Heart right ventricle (tissue), 16 donors: ENCODE measurements at places on chromosomes 16 and 17. TPM values are rescaled to one million over a fixed set of nuclear protein-coding genes. Genes with fewer than 3 reads are reported as not detected.

DNA sequence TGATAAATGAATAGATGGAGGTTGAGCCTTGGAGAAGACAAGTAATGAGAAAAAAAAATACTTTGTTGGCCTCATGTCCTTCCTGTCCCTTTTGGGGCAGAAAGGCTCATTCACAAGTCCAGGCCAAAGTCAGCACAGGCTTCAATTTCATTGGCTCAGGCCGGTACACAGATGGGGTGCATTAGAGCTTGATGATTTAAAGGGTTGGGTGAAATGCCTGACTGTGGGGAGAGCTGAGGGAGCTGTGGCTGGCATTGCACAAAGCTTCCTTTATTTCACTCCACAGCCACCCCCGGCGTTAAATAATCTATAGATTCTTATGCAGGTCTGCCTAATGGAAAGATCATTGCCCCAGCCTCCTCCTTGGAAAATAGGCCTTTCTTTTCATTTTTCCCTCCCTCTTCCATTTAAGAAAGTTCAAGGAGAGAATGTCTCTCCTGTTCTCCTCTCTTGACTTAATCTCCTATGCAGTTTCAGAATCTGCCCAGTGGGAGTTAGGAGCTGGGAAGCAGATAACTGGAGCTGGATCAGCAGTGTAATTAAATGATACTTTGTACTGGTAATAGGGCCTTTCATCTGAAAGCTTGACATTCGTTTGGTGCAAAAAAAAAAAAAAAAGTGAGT lies 24.4 kb downstream of the YPEL2 start:
- no peak for DNase-seq

The NPTX1 gene
- 0.03 TPM for polyA plus RNA-seq

GRCh38 chr17:7574176-7574953 lies 5.1 kb upstream of the CD68 start:
- no peak for DNase-seq

The GCGR gene
- 0.03 TPM for polyA plus RNA-seq

DNA sequence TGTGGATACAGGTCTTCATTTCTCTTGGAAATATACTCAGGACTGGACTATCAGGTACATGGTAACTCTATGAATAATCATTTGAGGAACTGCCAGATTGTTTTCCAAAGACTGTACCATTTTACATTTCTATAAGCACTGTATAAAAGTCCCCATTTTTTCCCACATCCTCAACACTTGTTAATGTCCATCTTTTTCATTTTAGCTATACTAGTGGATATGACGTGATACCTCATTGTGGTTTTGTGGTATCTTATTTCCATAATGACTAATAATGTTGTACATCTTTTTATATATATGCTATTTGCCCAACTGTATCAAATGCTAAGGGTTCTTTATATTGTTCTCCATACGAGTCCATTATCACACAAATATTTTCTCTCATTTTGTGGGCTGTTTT lies 22.9 kb downstream of the NUP88 start:
- no peak for DNase-seq

- DNase-seq = no peak
These were observed 2.7 kb upstream of the DHRS7B start for GRCh38 chr17:21124086-21124485.

GRCh38 chr16:80619824-80620223 lies 79.0 kb downstream of the DYNLRB2 start:
- DNase-seq = no peak

- no peak for DNase-seq
These were observed 6.0 kb upstream of the NDRG4 start for GRCh38 chr16:58493756-58494431.

DNA sequence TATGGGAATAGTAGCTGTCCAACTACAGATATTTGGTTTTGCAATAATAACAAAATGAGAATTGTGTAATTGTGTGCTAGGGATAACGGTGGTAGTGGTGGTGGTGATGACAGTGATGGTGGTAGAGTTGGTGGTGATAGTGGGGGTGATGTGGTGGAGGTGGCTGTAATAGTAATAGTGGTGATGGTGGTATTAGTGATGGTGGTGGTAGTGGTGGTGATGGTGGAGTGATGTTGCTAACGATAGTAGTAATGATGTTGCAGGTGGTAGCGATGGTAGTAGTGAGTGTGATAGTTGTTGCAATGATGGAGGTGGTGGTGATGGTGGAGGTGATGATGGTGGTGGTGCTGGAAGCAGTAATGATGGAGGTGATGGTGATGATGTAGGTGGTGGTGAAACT lies 94.4 kb downstream of the HS3ST3B1 start:
- DNase-seq = no peak

DNA sequence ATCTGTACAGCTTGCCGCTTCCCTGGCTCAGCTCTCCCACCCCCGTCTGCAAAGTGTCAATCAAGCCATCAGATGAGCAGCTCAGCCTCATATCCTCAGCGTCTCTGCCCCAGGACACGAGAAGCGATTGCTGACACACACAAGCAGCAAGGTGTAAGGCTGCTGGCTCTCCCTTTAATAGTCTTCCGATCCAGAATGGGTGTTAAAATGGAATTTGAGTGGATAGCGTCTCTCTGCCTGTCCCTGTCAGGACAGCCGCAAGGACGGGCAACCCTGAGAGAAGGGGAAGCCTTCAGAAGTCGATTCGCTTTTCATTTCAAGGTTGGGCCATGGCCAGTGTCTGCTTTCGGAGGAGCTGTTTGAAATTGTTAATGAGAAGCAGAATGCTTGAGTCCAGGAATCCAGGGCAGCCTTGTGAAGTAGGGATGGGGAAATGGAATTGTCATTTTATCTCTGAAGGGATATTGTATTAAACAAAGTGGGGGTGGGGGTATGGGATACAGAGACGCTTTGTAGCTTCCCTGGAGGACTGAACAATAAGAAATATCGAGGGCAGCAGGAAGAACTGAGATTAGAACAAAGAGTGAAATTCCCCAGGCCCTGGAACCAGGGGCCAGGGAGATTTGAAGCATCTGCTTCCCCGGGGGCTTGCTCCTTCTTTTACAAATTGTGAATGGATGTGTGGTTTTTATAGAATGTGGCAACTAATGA lies 4.7 kb upstream of the PIPOX start:
- no peak for DNase-seq

- DNase-seq = no peak
These were observed 4.1 kb downstream of the CFAP20 start for GRCh38 chr16:58125041-58125440.

The TPSD1 gene
- 0.51 TPM for polyA plus RNA-seq

GRCh38 chr17:54754560-54754959 lies 146.1 kb upstream of the TOM1L1 start:
- DNase-seq = no peak

DNA sequence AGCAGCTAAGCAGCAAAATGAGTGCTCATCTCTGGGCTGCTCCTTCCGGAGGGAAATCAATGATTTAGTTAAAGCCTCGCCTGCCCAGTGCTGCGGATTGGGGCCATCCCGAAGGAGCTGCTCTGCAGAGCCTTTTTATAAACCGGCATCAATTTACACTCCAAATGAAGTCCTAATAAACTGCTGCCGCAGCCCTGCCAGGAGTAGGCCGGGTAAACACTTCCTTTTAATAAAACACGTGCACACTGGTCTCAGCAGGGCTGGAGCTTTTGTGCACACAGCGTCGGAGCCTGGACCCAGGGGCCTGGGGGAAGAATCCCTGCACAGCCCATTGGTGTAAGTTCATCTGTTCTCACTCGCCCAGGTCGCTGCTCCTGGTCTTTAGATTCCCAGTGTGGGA lies 79.6 kb upstream of the HS3ST2 start:
- no peak for DNase-seq

- DNase-seq = no peak
These were observed 41.7 kb downstream of the DNAH17 start for GRCh38 chr17:78535273-78536197.

The ABCC6 gene
- polyA plus RNA-seq = 3.8 TPM

The GLP2R gene
- polyA plus RNA-seq = 0.13 TPM

The HSD11B2 gene
- polyA plus RNA-seq = 0.41 TPM

The TMEM235 gene
- not detected for polyA plus RNA-seq

- DNase-seq = no peak
These were observed 4.6 kb downstream of the KRT34 start for GRCh38 chr17:41377546-41377945.

DNA sequence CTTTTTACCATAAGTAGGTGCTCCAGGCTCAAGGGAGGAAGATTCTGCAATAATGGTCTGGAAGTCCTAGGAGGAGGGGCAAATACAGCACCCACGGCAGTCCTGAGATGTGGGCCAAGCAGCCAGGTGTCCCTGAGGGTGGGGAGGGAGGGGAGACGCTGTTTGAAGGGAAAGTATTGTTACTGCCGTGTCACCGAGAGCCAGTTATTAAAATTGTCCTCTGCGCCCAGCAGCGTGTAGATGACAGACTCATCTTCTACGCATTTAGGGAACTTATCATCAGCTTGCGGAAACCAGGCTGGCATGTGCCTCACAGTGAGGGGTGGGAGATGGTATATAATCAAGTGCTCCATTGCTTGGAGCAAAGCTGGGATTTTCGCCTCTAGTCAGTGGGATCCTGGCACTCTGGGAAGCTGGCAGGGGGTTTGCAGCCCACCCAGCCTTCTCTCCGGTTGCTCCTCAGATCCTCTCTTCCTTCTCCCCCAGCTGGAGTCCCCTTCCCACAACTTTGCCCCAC lies 104.6 kb downstream of the OR1D5 start:
- no peak for DNase-seq

- no peak for DNase-seq
These were observed 26.9 kb upstream of the XYLT1 start for GRCh38 chr16:17497648-17498047.

The ZNF267 gene
- 3.3 TPM for polyA plus RNA-seq

- no peak for DNase-seq
These were observed 38.8 kb downstream of the MRC2 start for GRCh38 chr17:62666061-62666800.

DNA sequence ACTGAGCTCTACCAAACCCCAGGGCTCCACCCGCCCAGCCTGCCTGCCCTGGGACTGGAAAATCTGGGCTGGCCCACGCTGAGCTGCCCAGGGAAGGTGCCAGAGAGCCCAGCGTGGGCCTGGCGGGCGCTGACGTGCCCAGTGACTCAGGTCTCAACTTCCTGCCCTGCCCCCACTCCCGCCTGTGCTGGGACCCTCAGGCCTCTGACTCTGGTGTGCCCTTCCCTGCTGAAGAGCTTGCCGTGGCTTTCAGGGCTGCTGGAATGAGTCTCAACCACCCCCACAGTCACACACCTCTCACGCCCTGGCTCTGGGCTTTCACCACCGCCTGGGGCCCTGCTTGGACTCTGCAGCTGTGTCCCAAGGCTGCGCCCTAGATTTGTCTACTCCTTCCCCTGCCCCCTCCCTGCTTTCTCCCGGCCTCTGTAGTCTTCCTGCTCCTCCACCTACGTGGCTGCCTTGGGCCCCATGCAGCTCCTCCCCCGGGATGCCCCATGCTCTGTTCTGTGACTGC lies 10.4 kb downstream of the LLGL1 start:
- no peak for DNase-seq
